ENCODE measurements at places on chromosomes 4 and X.
A peak's percentile ranks its signal among the peaks of the same experiment; 100 is the strongest.

DNA sequence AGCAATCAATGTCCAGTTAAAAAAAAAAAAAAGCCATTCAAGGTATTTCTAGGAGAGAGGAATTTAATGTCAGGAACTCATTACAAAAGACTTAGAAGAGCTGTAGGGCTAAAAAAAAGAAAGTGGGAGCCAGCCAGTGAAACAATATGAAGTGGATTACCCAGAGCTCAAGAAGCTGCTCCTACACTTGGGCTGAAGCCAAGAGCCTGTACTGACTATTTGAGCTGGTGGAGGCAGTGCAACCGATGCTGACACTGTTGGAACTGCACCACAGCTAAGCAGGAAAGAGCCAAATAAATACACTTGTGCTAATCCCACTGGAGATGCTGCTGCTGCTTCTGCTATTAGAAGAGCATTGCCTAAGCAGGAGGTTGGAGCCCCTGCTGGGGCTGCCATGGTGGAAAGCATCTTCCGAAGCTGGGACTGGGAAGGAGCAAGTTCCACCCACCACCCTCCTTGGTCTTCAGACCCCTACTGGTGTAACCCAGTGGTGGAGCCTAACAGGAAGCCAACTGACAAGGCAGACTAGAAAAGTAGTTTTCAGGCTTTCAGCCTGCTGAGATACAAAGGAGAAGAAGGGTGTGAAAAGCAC, 65.4 kb downstream of the CXXC4 start:
- no peak for DNase-seq

- DNase-seq: peak; percentile 70
These were observed 1.0 kb downstream of the CNOT6L start for GRCh38 chr4:77818073-77818601.

DNA sequence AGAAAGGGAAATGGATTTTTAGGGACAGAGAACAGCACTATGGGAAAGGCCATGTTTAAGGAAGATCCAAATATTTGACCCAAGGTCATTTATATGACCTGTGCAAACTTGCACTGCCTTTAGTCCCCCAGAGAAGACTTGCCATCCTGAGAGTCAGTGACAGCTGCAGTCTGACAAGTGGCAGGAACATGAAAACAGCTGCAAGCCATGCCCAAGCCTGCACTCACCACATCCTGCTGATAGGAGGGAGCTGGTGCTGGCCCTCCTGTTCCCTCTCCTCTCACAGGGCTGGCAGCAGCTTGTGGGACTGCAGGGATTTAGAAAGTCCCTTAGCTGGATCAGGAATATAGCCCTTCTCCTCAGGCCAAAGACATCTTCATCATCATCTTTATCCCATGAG, 187.7 kb downstream of the RAP1GDS1 start:
- DNase-seq: no peak

DNA sequence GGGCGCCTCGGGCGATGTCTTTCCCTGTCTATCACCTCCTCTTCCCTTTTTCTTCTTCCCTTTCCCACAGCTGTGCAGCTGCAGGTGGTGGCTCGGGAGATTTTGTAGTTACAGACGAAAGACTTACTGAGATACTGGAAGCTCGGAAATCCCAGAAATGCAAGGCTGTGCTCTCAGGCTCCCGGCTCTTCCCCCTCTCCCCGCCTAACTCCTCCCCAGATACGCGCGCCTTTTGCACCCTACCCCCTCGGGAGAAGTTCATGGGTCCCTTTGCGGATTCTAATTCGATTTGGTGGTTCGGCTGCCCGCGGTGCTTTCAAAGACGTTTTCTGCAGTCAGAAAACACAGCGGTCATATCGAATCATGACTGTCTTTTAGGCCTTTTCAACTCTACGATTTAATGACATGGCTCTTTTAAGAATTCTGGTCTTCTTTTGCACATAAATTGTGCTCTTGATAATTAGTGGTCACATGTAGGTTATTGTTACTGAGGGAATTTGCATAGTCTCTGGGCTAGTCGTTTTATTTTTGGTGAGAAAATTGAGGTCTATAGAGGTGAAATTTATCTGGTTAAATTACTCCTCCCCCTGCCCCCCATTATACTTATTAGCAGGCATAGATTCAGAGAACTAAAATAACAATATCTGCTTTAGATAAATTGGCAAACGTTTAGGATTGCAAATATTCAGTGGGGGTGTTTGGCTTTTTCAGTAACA, 1.6 kb downstream of the SEPTIN11 start:
- no peak for DNase-seq

GRCh38 chrX:129642641-129643040, 12.1 kb downstream of the APLN start:
- DNase-seq: no peak

GRCh38 chr4:69639542-69639941, at the start of gene UGT2A2:
Gene UGT2A2, minus strand, starts transcription at chr4:69639642. Its CDS starts 2 bp downstream, at chr4:69639640.
- DNase-seq: no peak

GRCh38 chr4:168269896-168270295, 48.7 kb downstream of the DDX60 start:
- DNase-seq: no peak

GRCh38 chr4:182826391-182826790, 90.8 kb downstream of the DCTD start:
- DNase-seq: no peak

GRCh38 chr4:7890635-7891393, 48.8 kb downstream of the AFAP1 start:
- DNase-seq: no peak

- DNase-seq: peak; percentile 62
These were observed 763.8 kb upstream of the AADAT start for GRCh38 chr4:170853422-170854021.

- no peak for DNase-seq
These were observed 56.5 kb downstream of the LIMCH1 start for GRCh38 chr4:41594432-41594831.

DNA sequence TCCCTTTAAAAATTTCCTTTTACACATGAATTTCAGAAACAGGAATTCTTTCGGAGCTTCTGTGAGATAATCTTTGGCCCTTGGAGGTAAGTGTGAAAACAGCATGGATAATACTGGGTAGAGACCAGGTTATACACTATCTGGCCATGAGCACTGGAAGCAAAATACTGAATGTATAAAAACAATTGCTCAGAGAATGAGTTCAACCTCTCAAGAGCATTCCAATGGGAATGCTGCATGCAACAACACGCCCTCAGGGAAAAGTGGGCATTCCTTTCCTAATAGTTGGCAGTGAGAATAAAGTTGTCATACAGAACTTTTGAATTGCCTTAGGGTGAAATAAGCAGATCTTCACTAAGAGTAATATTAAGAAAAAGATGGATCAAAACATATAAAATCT, 574.8 kb upstream of the DIPK2B start:
- no peak for DNase-seq

DNA sequence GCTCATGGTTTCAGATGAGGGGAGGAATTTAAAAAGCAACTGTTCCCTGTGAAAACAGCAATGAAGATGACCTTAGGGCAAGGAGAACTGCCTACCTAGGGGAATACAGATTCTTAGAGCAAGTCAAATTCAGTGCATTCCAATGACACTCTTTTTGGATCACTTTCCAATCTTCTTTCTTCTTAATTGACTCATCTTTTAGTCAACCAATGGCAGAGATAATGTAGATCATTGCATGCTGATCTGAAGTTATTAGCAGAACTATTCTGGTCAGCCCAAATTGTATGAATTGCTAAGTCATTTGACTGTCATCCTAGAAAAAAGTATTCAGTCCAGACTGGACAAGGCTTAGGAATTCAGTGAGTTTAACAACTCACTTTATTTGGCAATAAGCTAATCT, 12.6 kb upstream of the NR3C2 start:
- no peak for DNase-seq

DNA sequence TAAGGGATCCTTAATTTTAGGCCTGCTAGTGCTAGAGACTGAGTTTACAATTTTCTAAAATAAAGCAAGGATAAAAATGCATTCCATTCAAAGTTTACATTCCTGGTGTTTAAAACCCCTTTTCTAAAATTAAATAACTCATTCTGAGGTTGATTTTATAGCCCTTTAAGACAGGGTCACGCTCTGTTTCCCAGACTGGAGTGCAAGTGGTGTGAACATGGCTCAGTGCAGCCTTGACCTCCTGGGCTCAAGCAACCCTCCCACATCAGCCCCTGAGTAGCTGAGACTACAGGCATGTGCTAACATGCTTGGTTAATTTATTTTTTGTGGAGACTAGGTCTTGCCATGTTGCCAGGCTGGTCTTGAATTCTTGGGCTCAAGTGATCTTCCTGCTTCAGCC, 6.8 kb upstream of the CDKL2 start:
- no peak for DNase-seq

- DNase-seq: no peak
These were observed 136.4 kb upstream of the NDST4 start for GRCh38 chr4:115249808-115250207.

- DNase-seq: no peak
These were observed 19.4 kb downstream of the MTTP start for GRCh38 chr4:99593781-99594641.

GRCh38 chrX:15686818-15687685, 22.4 kb upstream of the CLTRN start:
- peak; percentile 63 for DNase-seq

- no peak for DNase-seq
These were observed 134.4 kb upstream of the BMPR1B start for GRCh38 chr4:94623126-94623911.

DNA sequence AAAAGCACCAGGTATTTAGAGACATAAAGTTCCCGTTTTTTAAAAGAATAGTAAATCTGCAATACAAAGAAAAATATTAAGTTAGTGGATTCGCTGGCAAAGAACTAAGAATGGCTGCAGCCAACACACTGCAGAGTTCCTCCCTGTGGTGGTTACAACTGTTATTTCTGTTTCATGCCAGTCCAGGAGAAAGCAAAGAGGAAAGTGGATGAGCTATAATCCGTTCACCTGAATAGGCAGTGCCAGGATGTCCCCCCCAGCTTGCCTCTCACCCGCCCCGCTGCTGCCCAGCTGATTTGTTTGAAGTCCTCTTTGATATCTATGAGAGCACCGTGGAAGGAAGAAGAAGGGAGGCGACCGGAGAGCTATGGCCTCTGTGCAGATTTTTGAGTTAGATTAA, 63.9 kb downstream of the PTCHD1 start:
- no peak for DNase-seq

DNA sequence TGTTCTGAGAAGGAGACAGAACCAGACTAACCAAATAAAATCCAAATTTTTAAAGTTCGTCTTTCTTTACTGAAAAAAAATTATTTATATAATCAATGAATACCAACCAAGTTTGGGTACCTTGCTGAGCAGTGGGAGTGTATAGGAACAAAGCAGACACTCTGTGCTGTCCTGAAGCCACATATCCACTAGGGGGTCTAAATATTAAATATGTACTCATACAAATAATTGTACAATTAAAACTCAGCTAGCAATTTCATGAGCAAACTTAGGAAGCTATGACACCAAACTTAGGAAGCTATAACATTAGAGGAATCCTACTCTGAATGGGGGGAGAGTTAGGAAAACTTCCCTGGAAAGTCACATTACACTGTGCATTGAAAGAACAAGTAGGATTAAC, 582.0 kb upstream of the EPHA5 start:
- no peak for DNase-seq

DNA sequence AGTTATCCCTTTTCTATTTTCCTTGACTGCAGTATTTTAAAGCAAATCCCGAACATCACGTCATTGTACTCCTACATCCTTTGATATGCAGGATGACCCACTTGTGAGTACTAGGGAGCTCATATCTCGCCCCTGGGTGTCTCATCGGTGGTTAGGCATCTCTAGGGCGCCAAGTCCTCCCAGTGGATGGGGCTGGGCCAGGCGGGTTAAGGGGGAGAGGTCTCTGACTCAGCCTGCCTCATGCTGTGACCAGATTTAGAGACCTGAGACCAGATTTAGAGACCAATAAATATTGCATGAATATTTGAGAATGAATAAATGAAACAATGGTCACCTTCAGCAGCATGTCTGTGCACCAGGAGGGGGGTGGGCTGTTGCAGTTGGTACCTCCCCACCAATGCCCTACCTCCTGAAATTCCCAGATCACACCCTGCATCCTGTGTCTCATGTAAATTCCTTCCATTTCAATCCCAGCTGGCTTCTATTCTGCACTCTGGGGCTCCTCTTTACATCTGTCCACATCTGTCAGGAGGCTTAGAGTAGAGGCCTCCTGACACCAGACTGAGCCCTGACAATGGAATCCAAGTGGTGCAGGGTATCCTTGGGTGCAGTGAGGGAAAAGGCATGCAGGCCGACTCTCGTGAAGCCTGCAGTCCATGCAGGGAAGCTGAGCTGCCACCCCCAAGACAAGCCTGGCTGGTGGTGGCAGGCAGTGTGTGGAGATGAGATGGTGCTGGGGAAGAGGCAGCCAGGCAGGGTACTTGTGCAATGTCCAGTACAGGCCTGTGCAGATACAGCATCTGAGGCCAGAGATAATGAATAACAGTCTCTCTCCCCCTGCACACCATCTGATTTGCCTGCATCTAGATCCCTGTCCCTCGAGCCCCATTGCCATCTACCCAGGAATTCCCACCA, 5.2 kb downstream of the APLN start:
- DNase-seq: no peak

- no peak for DNase-seq
These were observed 51.8 kb downstream of the PHOX2B start for GRCh38 chr4:41696763-41697162.

Measured in HEK293T (cell line).